ENCODE measurements at places on chromosomes 7 and 10.

GRCh38 chr10:110421512-110422138 lies 76.1 kb upstream of the DUSP5 start:
- no peak for DNase-seq

- DNase-seq: no peak
Measured at GRCh38 chr7:67493366-67493765, 496.7 kb downstream of the TYW1 start.

DNA sequence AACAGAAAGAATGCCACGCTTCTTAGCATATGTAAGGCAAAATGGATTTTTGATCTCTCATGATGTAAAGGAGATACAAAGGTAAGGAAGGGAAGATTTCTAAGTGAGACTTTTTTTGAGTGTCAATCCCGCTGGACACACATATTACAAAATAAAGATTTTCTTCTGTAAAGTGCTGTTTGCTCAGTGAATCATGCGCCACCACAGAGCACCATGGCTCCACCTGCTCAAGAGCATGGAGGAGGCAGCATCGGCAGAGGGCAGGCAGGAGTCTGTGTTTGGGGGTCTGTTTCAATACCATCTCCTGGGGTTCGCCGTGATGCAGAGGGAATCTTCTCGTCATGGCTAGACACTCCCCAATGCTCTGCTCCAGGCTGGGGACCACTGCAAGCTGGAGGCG lies 83.5 kb downstream of the ALOX5 start:
- DNase-seq: no peak

- DNase-seq: no peak
Measured at GRCh38 chr10:11057018-11057417, 39.3 kb downstream of the CELF2 start.

DNA sequence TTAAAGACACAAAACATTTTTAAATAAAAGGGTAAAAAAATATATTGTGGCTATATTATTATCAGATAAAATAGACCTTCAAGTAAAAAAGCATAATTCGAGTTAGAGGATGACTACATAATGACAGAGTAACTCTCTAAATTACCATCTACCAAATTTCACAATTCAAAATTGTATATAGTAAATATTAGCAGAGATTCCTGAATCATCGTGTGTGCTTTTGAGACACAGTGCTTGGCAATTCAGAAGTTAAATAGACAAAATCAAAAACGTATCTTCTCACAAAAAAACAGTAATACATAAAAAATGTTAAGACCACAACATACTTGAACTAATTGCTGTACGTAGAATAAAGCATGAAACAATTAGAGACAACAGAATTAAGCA lies 110.4 kb downstream of the AHR start:
- DNase-seq: no peak

- DNase-seq: no peak
Measured at GRCh38 chr10:74708246-74708645, 118.2 kb upstream of the KAT6B start.

DNA sequence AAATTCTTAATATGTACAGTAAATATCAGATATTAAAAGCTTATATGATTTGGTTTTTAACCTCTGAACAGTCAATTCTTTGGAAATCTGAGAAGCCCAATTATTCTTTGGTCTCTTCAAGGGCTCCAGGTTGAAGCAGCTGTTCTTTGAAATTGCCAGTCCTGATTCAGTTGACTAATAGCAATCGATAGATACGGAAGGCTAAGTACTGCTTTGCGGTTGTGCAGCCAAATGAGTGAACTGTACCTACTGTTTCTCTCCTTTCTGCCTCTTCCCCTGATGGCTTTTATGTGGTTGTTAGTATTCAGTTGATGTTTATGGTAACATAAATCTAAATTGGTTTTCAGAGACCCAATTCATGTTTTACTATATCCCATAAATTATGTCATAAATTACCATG lies 103.1 kb upstream of the RPA3 start:
- DNase-seq: no peak

DNA sequence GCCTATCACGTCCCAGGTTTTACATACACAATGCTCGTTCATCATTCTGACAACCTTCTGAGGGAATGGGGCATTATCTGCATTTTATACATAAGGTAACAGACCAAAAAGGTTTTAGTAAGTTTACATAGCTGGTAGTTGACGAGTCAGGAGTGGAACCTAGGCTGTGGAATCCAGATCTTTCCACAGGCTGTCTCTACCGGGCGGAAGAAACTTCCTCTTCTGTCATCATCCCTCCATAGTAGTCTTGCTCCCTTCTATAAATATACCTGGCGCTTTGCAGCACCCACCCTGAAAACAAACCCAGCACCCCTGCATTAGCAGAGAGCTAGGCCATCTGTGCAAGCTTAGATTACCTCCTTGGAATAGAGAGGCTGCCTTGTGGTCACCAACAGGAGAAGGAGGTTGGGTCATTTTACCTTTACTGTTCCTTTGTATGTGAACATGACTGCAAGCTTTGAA lies 1.3 kb downstream of the TSPAN13 start:
- no peak for DNase-seq

DNA sequence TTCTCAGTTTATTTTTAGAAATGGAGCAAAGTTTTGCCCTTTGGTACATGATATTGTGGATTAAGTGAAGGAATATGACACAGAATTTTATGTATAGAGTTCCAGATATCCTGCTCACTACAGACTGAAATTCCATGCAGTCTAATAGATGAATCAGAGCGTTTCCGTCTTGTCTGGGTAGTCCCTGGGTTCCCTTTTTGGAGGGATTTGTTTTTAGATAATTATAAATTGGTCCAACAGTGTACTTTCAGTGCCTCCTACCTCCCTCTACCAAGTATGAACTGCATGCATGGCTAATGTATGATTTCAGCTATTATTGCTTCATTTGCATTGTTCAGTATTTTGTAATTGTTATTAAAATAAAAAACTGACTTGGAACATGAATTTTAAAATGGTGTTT lies 74.4 kb downstream of the SEPTIN7 start:
- no peak for DNase-seq

DNA sequence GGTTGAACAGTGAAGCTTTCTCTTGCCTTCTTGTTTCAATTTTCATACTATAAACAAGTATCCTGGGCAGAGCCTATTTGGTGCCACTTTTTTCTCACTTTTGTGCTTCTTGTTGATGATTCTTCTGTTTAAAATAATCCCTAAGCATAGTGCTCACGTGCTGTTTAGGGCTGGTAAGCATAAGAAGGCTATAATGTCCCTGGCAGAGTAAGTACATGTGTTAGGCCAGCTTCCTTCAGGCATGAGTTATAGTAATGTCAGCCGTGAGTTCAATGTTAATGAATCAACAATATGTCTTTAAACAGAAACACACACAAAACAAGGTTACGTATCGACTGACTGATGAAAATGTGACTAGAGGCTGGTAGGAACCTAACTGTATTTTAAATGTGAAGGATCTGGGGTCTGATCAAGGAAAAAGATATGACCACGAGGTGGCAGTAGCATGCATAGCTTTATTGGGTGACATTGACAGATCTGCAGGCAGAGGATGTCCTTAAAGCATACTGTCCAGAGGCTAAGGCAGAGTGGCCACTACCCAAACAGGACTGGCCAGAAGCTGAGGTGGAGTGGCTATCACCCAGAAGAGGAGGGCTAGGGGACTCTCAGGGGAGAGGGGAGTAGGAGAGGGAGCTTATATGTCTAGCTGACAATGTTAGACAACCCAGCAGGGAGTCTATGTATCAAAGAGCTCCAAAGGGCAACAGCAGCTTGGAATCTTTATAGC lies 113.7 kb downstream of the BRAF start:
- no peak for DNase-seq

DNA sequence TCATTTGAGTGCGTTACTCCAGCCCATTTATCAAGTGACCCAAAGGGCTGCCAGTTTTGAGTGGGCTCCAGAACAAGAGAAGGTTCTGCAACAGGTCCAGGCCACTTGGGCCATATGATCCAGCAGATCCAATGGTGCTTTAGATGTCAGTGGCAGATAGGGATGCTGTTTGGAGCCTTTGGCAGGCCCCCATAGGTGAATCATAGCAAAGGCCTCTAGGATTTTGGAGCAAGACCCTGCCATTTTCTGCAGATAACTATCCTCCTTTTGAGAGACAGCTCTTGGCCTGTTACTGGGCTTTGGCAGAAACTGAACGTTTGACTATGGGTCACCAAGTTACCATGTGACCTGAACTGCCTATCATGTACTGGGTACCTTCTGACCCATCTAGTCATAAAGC lies 358.8 kb upstream of the SEMA3C start:
- no peak for DNase-seq

- DNase-seq: no peak
Measured at GRCh38 chr10:37711617-37712488, 145.6 kb downstream of the ZNF248 start.

- DNase-seq: no peak
Measured at GRCh38 chr10:44368637-44369036, 16.3 kb downstream of the CXCL12 start.

- no peak for DNase-seq
Measured at GRCh38 chr10:7559386-7559785, 107.4 kb downstream of the ITIH5 start.

DNA sequence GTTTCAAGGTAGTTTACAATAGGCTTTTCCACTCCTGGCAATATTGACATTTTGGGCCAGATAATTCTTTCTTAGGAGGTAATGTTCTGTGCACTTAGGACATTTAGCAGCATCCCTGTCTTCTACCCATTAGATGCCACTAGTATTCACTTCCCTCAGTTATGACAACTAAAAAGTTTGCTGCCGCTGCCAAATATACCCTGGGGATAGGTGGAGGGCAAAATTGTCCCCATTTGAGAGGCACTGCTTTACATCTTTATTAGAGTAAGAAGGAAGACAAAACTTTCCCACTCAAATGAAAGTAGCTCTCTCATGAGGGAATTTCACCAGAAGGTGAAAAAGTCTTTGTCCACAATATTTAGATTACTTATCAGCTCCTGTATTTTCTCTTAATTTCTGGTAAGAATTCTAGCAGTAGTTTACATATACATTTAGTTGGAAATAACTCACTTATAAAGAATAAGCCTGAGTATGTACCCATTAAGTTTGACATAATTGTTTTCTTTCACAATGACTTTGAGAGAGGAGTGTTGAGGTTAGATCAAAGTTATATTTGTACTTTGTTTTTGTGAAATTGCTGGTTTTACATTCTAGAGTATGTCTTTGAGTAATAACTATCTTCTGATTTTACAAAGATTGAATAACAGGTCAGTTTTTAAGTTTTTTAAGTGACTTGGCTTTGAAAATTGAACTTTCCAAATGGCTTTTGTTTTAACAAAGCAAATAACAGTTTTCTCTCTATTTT lies 46.0 kb downstream of the HELLS start:
- no peak for DNase-seq

DNA sequence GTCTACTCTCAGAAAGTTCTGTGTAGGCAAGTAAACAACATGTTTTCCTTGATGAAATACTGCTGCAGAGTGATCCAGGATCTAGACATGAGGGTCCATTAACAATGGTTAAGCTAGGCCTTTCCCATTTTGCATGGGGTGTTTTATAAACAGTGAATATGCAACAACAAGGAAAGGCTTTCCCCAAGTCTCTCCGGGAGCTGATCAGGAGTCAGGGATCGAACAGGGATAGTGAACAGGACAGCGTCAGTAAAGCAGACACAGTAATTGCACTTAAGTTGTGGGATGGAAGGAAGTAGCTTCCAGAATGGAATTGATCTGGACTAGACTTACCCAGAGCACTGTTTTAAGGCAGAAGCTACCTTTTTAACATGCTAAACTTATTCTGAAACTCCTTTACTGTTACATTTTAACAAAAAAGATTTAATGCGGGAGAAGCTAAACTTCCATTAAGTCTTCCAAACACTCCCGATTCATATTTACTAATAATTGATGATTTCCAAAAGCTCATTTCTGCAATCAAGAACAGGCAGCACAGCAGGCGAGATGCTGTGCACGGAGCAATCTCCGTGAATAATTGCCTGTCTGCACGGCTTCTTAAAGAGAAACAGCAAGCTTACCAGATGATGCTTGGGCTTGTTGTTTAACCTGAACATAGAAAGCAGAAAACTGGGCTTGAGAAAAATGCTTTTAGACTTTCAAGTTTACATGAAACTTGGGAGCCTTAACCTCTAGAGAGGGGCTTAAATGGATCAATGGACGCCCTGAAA lies 50.3 kb upstream of the DOCK1 start:
- no peak for DNase-seq

DNA sequence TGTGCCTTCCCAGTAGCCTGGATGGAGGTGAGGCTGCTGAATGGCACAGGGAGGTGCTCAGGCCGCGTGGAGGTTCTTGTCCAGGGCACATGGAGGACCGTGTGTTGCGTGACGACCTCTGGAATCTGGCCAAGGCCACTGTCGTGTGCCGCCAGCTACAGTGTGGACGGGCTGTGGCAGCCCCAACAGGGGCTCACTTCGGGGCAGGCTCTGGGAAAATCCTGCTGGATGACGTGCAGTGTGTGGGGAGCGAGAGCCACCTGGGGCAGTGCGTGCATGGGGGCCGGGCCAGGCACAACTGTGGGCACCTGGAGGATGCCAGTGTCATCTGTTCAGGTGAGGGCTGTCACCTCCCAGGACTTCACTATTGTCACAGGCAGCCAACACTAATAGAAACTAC lies 50.2 kb upstream of the C10orf120 start:
- no peak for DNase-seq

GRCh38 chr10:96614515-96614914 lies 27.7 kb upstream of the TM9SF3 start:
- no peak for DNase-seq

GRCh38 chr10:104809288-104810090 lies 168.4 kb downstream of the SORCS3 start:
- DNase-seq: no peak

GRCh38 chr10:16929069-16929468 lies 111.8 kb upstream of the RSU1 start:
- DNase-seq: no peak
